CD8-positive, alpha-beta memory T cell (primary cell): ENCODE measurements at places on chromosomes 12 and 14. TPM values are rescaled to one million over a fixed set of nuclear protein-coding genes. Genes with fewer than 3 reads are reported as not detected.

GRCh38 chr12:97487470-97487869 is 24.9 kb downstream of the RMST start:
- no peak for DNase-seq

DNA sequence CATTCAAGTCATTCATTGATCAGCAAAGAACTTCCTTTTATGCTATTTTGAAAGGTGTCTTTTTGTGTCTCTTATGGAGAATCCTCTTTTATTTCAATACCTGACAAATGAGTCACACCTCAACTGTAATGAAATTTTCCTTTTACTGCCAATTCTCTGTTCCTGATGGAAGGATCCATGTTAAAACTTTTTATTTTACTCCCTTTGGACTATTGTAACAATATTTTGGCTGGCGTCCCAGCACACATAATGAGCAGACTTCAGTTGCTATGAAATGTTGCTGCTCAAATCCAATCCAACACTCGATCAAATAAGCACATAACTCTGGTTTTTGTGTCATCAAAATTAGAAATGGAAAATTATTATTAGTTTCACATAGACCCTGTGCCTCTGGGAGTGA is 21.9 kb upstream of the SLC15A5 start:
- no peak for DNase-seq

DNA sequence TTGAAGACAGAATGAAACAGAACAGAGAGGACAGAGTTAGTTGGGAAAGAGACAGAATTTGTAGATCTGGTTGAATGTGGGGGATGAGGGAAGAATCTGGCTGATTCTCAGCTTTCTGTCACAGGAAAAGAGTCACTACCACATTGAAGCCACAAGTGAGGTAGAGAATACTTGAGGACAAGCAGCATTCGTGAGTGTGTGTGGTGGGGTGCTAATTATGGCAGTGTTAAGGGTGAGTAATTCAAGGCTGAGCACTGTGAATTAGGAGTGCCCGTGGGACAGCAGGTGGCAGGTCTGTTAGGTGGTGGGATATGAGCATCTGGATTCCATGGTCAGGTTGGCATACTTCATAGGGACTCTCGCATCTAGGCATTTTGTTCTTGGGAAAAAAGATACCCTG is 347.4 kb upstream of the PRICKLE1 start:
- DNase-seq: no peak

GRCh38 chr14:66140963-66141362 is 345.2 kb upstream of the CCDC196 start:
- DNase-seq: no peak

Gene TSPAN11
- total RNA-seq: not detected

Gene KRT82
- not detected for total RNA-seq

GRCh38 chr12:120264086-120264903 is 1.2 kb downstream of the PXN start:
- no peak for DNase-seq
